ENCODE measurements at places on chromosomes 16 and 17.

- DNase-seq: no peak
Measured at GRCh38 chr17:80528536-80528935, 16.1 kb upstream of the RPTOR start.

DNA sequence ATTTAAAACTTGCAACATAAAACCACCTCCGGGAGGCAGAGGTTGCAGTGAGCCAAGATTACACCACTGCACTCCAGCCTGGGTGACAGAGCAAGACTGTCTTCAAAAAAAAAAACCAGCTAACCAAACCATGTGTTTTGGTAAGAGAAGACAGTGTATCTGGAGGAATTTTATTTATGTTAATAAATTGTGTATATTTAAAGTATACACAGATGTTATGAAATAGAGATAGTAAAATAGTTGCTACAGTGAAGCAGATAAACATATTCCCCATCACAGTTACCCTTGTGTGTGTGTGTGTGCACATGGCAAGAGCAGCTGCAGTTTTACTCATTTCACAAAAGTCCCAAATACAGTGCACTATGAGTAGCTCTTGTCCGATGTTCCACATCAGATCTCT, 54.8 kb upstream of the CRISPLD2 start:
- no peak for DNase-seq

DNA sequence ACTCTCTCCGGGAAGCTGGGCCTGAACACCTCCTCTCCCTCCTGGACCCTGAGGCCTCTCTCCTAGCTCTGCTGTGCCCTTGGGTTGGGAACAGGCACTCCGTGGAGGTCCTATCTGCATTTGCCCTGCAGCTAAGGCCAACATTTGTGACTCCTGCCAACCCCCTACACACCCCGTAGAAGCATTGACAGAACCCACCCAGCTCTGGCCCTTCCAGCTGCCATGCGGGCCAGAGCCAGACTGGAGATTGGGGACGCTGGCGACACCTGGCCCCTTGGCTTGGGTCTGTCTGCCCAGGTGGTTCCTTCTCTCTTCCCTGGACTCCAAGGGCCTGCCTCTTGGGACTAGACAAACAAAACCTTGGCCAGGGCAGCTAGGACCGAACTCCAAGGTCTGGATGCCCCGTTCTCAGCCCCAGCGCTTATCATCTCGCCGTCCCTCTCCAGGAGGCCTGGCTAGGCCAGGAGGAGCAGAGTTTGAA, 644 bp upstream of the RHBDF2 start:
- no peak for DNase-seq

DNA sequence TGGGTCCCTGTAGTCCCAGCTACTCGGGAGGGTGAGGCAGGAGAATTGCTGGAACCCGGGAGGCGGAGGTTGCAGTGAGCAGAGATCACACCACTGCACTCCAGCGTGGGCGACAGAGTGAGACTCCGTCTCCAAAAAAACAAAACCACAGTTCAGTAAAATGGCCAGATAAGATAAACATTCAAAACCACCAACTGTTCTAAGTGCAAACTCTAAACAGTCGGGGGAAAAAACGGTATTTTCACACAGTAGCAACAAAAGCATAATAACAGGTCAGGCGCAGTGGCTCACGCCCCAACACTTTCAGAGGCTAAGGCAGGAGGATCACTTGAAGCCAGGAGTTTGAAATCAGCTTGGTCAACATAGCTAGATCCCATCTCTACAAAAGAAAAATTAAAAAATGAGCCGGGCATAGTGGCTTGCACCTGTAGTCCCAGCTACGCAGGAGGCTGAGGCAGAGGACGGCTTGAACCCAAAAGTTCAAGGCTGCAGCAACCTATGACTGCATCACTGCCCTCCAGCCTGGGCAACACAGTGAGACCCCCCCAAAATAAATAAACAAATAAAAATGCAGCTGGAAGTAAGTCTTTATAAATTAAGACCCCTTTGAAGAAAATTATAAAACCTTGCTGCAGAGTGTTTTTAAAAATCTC, 10.8 kb upstream of the HASPIN start:
- no peak for DNase-seq

DNA sequence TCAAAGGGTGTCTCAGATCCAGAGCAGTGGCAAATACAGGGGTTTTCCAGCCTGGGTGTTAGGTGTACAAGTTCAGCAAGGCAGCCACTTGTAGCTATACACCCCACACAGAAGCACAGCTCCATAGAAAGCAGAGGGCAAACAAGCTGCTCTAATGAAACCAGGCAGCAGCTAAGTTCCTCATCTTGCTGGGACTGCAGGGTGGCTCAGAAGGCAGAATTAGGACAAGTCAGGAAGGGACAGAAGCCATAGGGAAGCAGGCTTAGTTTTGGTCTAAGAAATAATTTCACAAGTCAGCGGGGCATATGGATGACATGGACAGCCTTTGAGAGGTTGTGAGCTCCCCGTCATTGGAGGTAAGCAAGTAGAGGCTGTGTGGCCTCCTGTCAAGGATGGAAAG, 23.7 kb downstream of the CNGB1 start:
- no peak for DNase-seq

DNA sequence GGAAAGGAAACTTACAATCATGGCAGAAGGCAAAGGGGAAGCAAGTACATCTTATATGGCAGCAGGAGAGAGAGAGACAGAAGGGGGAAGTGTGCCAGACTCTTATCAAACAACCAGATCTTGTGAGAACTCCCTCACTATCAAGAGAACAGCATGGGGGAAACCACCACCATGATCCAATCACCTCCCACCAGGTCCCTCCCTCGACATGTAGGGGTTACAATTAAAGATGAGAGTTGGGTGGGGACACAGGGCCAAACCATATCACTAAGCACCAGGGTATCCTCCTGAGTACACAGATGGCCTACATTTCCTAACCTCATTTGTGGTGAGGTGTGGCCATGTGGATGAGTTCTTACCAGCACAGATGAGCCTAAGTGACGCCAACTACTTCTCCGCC, 348.6 kb upstream of the ZFHX3 start:
- no peak for DNase-seq

- no peak for DNase-seq
Measured at GRCh38 chr17:4105232-4105631, 37.6 kb downstream of the ZZEF1 start.

- DNase-seq: no peak
Measured at GRCh38 chr17:68290268-68290954, 516 bp downstream of the SLC16A6 start.

Data from stimulated activated CD4-positive, alpha-beta T cell treated with anti-CD3 and anti-CD28 coated beads, Interleukin-2, amount 100 ng/mL, for 48 hours (primary cell).